ENCODE measurements at places on chromosomes 7 and 10. TPM values are rescaled to one million over a fixed set of nuclear protein-coding genes. Genes with fewer than 3 reads are reported as not detected.

GRCh38 chr7:44329888-44330287, 4.5 kb upstream of the CAMK2B start:
- DNase-seq = no peak

DNA sequence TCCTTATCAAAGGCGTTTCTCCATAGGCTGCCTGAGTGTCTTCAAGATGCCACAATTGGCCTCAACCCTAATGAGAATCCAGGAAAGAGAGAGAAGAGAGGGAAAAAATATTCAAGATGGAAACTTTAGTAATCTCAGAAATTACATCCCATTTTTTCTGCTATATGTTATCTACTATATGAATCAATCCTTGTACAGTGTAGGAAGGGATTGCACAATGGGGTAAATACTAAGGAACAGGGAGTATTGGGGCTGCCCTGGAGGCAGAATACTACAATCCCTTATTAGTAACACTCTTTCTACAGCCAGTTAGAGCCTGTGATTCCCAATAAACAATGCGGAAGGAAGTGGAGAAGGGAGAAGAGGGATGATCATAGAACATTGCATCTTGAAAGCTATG, 27.9 kb downstream of the TFPI2 start:
- DNase-seq = no peak

DNA sequence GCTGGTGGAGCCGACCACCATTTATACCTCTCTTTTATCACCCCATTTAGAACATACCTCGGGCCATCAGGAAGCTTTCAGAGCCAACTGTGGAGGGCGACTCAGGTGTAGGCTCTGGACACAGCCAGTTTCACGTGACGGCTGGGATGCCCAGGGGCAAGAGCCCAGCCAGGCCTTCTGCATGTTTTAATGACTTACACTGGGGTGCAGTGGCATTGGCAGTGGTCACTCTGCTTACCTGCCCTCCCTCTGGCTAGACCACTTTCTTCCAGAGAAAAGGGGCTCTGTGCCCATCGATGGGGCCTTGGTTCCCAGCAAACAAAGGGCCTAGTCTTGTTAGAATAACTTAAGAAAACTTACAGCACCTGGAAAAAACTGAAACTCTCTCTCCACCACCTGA, 50.0 kb downstream of the PNLIPRP2 start:
- no peak for DNase-seq

- DNase-seq = peak; percentile 49
Observed at GRCh38 chr10:134247-135131, 766 bp upstream of the ZMYND11 start.

GRCh38 chr7:93622036-93623033, 47.8 kb upstream of the CALCR start:
- DNase-seq = no peak

TES gene
- 15.9 TPM for total RNA-seq

DNA sequence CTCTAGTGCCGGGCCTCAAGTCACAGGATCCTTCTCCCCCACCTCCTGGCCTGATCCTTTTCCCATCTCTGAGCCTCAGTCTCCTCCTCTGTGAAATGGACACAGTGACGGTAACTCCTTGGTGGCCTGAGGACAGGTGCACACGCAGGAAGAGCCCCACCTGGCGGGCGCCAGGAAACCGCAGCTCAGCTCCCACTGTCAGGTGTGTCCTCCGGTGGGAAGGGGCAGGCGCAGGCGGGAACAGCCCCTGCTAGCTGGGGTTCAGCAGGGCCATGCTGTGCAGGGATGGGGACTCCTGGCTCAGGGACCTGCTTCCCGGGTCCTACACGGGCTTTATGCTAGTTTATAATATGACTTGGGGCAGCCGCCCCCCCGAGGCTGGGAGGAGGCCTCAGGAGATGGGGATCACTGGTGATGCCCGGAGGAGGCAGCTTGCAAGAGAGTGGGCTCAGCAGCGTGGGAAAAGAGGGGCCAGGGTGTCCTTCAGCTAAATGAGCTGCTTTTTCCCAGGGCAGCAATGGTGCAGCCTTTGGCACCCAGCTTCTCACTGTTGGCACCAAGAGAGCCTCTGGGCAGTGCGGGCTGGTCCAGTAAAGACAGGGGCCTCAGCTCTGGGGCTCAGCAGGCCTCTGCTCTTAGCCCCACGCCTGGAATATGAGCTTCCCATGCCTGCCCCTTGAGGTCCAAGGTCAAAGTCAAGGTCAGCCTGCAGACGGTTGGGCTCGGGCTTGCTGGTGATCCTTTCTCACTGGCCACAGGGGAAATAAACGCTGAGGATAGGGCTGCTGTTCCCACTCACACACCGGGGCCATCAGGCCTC, 68.0 kb upstream of the FAM20C start:
- DNase-seq = no peak

DNA sequence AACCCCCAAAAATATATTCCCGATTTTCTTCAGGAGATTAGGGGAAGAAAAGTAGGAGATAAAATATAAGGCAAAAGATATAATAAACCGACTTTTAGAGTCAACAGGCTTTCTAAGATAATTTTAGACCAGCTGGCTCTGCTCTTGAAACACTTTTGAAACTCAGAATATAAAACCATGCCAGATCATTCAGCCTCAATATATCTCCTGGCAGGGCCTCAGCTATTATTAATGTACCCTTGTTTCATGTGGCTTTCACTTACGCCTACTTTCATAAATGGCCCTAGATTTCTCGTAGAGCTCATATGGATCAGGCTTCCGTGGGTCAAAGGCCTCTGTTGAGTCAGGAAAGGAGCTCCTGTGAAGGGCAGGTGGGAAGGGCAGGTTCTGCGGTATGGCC, 396.0 kb downstream of the PHTF2 start:
- no peak for DNase-seq
